Suprapubic skin (tissue), 4 donors: ENCODE measurements at places on chromosomes 1 and 21. TPM values are rescaled to one million over a fixed set of nuclear protein-coding genes. Genes with fewer than 3 reads are reported as not detected.
A peak's percentile ranks its signal among the peaks of the same experiment; 100 is the strongest.

DNA sequence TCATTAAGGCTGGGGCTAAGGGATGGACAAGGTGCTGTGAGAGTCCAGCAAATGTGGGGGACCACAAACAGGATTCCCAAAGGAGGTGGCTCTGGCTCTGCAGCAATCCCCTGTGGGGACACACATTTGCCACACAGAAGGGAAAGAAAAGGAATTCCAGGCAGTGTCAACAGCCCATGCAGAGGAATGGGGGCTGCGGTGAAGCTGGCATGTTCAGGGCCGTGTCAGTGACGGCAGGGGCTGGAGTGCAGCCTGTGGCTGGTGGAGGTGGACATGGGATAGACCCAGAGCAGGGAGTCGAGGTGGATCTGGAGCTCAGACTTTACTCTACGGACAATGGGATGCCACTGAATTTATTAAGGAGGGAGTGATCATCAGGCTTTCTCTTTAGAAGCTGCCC, 183.2 kb downstream of the TRABD2B start:
- H3K27ac ChIP-seq = no peak overlapping the region
- no peaks in the 10 kb centered on the region for H3K36me3 ChIP-seq
- H3K4me3 ChIP-seq = no peak overlapping the region
- peaks cover 27% of the 10 kb centered on the region for H3K4me1 ChIP-seq
- no peak for DNase-seq

GRCh38 chr1:172041102-172041501, 199.8 kb downstream of the DNM3 start:
- no peak overlapping the region for H3K27ac ChIP-seq
- H3K27me3 ChIP-seq = no peaks in the 10 kb centered on the region
- no peak for DNase-seq
- no peak overlapping the region for H3K4me3 ChIP-seq

The GPR161 gene
- 5.1 TPM for total RNA-seq

GRCh38 chr1:24727501-24728216, 17.6 kb upstream of the CLIC4 start:
- H3K27me3 ChIP-seq = no peaks in the 10 kb centered on the region
- H3K4me3 ChIP-seq = no peak overlapping the region
- H3K4me1 ChIP-seq = peaks cover 15% of the 10 kb centered on the region
- DNase-seq = no peak
- H3K36me3 ChIP-seq = no peaks in the 10 kb centered on the region
- peak overlapping the region; percentile 31 for H3K27ac ChIP-seq

DNA sequence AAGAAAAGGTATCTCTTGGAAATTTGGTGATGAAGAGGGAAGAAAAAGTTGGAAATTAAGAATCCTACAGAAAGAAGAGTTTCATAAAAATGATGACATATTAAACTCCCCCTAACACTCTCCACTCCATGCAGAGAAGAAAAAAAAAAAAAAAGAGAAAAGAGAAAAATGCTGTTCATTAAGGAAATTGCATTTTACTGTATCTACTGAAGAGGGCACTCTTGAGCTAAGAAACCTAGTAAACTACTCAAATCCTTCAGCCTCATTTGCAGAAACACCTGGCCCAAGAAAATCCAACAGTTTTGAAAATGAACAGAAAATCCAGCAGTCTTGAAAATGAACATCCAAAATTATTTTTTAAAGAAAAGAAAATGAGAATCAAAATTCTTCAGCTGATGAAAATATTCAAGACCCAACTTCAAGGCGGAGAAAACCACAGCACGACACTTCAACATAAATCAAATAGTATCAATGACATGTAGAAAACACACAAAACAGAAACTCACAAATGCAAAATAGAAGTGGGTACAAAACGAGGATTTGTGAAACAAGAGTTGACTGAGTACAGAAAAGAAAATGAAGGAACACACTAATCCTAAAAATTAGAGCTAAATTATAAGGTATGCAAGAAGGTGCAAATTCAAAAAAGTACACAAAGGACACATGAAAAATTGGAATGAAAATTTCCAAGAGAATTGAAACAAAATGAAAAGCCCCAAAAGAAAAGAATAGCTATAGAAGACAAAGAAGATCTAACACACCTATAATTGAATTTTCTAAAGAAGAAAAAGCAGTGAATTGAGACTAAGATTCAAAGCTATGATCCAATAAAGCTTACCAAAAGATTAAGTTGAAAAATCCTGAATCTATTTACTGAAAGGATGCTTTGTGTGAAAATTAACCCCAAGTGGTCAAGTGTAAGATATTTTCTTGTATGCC, 73.2 kb upstream of the DNAJC6 start:
- no peaks in the 10 kb centered on the region for H3K27me3 ChIP-seq
- no peak for DNase-seq
- H3K4me3 ChIP-seq = no peak overlapping the region
- no peaks in the 10 kb centered on the region for H3K4me1 ChIP-seq

- no peaks in the 10 kb centered on the region for H3K36me3 ChIP-seq
- H3K4me1 ChIP-seq = peaks cover 1% of the 10 kb centered on the region
- no peak overlapping the region for H3K4me3 ChIP-seq
- no peaks in the 10 kb centered on the region for H3K27me3 ChIP-seq
- no peak overlapping the region for H3K27ac ChIP-seq
Measured at GRCh38 chr1:241617426-241617825, 22.7 kb downstream of the CHML start.

GRCh38 chr1:110746644-110747259, 72.0 kb upstream of the KCNA3 start:
- peaks cover 19% of the 10 kb centered on the region for H3K27me3 ChIP-seq
- no peak overlapping the region for H3K4me3 ChIP-seq
- DNase-seq = no peak
- H3K27ac ChIP-seq = no peak overlapping the region
- no peaks in the 10 kb centered on the region for H3K36me3 ChIP-seq

DNA sequence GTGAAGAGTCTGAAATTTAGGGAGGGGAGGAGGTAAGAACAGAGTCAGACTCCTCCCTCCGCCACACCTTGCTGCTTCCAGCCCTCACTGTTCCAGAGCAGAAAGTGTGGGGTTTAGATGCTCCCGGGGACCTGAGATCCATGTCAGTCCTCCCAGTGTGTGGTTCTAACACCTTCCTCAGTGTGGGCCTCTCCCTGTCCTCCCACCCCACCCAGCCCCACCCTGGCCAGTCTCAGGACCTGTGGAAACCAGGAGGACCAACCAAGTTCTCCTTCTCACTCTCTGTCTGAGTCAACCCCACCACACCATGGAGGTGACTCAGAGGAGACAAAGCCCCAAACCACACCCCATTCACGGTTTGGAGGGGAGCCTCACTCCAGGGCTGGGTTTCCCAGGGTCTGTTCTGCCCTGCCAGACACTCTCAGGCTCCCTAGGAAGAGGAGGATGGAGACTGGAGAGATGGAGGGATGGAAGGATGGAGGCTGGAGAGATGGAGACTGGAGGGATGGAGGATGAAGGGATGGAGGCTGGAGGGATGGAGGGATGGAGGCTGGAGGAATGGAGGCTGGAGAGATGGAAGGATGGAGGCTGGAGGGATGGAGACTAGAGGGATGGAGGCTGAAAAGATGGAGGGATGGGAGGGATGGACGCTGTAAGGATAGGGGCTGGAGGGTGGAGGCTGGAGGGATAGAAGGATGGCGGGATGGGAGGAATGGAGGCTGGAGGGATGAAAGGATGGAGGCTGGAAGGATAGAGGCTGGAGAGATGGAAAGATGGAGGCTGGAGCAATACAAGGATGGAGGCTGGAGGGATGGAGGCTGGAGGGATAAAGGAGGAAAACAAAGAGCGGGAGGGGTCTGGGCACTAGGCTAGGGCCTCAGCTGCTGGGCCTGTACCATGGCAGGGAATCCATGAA, 100.9 kb upstream of the RUNX3 start:
- no peak for DNase-seq
- no peak overlapping the region for H3K27ac ChIP-seq
- H3K36me3 ChIP-seq = no peaks in the 10 kb centered on the region
- H3K4me3 ChIP-seq = no peak overlapping the region

DNA sequence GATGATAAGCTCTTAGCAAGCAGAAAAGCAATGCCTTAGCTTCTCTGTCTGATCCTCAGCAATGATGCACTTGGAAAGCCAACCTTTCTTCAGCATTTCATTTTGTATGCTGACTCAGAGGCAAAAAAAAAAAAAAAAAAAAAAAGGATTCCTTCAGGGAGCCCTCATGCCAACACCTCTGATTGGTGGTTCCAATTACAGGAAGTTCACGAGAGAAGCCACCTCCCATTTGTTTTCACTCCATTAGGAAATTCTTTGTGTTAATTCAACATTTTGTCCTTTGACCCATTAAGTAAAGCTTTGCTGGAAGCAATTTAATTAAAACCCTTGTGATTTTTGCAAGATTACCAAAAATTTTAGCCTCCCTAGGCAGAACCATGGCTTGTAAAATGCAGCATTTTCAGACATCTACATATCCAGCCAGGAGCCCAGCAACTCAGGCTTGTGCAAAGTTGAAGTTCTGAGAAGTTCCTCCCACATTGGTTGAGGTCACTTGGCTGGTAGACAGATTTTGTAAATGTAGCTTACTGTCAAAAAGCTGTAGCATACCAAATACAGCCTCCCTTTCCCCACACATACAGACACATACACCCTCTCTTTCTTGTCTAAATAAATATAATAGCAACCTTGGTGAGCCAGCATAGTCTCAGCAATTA, 27.1 kb upstream of the VTCN1 start:
- DNase-seq = no peak
- no peaks in the 10 kb centered on the region for H3K27me3 ChIP-seq
- no peaks in the 10 kb centered on the region for H3K4me1 ChIP-seq
- H3K4me3 ChIP-seq = no peak overlapping the region
- no peaks in the 10 kb centered on the region for H3K36me3 ChIP-seq

DNA sequence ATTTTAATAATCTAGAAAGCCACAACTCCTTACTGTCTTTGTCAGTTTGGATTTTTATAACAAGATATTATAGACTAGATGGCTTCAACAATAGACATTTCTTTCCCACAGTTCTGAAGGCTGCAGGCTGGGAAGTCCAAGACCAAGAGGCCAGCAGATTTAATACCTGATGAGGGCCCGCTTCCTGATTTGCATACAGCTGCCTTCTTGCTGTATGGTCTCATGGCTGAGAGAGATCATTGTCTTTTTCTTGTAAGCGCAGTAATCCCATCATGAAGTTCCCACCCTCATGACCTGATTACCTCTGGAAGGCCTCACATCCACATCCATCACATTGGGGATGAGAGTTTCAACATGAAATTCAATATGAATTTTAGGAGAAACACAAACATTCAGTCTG, 9.8 kb downstream of the RPS6KC1 start:
- H3K4me3 ChIP-seq = no peak overlapping the region
- H3K36me3 ChIP-seq = no peaks in the 10 kb centered on the region
- no peak for DNase-seq
- H3K27ac ChIP-seq = no peak overlapping the region
- H3K4me1 ChIP-seq = no peaks in the 10 kb centered on the region

DNA sequence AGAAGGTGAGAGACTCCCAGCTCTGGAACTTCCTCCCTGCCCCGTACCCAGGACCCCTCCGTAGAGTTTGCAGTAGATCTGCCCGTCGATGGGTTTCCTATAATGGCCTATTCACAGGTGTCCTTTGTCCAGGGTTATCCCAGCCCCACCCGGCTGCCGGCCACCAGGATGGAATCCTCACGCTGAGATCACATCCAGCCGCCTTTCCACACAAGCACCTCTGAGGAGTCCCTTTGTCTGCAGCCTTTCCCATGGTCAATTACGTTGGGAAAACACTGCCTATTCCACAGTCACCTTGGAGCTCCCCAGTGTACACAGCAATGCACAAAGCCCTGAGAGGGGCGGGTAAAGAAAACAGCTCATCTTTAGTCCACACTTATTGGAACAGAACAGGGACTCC, 190.0 kb upstream of the EDN2 start:
- H3K4me3 ChIP-seq = no peak overlapping the region
- no peaks in the 10 kb centered on the region for H3K36me3 ChIP-seq
- H3K4me1 ChIP-seq = peaks cover 46% of the 10 kb centered on the region
- H3K27me3 ChIP-seq = no peaks in the 10 kb centered on the region

GRCh38 chr1:115461526-115461925, 123.5 kb upstream of the NGF start:
- H3K4me3 ChIP-seq = no peak overlapping the region
- no peaks in the 10 kb centered on the region for H3K27me3 ChIP-seq
- DNase-seq = no peak
- H3K4me1 ChIP-seq = no peaks in the 10 kb centered on the region

- no peaks in the 10 kb centered on the region for H3K36me3 ChIP-seq
- H3K27ac ChIP-seq = no peak overlapping the region
- H3K4me1 ChIP-seq = peaks cover 7% of the 10 kb centered on the region
- no peak for DNase-seq
Measured at GRCh38 chr21:34022627-34023335, 50.6 kb upstream of the MRPS6 start.

The TSPAN1 gene
- total RNA-seq = 4.4 TPM

GRCh38 chr1:17795081-17795809, 40.1 kb downstream of the ACTL8 start:
- no peaks in the 10 kb centered on the region for H3K4me1 ChIP-seq
- H3K36me3 ChIP-seq = no peaks in the 10 kb centered on the region
- DNase-seq = no peak
- no peak overlapping the region for H3K4me3 ChIP-seq
- H3K27me3 ChIP-seq = peaks cover 55% of the 10 kb centered on the region

DNA sequence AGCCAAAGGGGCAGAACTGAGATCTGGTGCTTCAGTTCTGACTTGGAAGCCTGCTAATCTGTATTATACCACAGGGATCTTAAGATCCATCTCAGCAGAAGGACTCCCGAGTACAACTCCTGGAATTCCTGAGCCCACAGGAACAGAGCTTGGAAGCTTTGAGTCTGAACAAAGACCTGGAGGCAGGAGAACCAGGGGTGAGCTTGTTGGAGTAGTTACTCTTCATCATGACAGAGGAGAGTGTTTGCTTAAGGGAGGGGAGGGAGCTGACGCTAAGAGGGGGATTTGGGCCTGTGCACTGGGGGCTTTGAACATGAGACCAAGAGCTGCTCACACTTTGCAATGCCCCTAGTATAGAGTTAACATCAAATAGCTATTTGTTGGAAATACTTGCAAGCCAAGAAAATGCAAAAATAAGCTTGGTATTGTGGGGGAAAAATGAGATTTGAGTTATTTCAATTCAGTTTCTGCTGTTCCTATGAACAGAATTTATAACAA, 41.1 kb upstream of the TRABD2B start:
- peaks cover 9% of the 10 kb centered on the region for H3K27me3 ChIP-seq
- peak; percentile 2 for DNase-seq
- no peak overlapping the region for H3K27ac ChIP-seq
- H3K4me3 ChIP-seq = no peak overlapping the region
- H3K36me3 ChIP-seq = no peaks in the 10 kb centered on the region
- H3K4me1 ChIP-seq = peaks cover 14% of the 10 kb centered on the region

GRCh38 chr21:38219049-38219628, 37.7 kb upstream of the KCNJ15 start:
- no peaks in the 10 kb centered on the region for H3K4me1 ChIP-seq
- DNase-seq = peak; percentile 77
- no peaks in the 10 kb centered on the region for H3K27me3 ChIP-seq
- H3K36me3 ChIP-seq = no peaks in the 10 kb centered on the region
